ENCODE measurements at places on chromosomes 12 and 14.

- no peak for DNase-seq
These were observed 44.6 kb upstream of the KRAS start for GRCh38 chr12:25295361-25295760.

DNA sequence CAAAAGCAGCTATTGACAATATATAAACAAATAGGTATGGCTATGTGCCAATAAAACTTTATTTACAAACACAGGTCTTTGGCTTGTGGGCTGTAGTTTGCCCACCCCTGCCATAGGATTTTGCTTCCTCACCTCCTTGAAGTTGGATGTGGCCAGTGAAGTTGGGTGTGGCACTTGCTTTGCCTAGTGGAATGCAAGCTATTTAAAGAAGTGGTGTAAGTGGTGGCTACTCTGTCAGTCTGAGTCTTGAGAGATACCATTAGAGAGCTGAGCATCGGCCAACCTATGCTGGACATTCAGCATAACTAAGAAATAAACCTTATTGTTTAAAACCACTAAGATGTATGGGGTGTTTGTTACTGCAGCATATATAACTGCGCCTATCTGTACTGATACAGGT, 321.3 kb downstream of the RGS6 start:
- DNase-seq = no peak

DNA sequence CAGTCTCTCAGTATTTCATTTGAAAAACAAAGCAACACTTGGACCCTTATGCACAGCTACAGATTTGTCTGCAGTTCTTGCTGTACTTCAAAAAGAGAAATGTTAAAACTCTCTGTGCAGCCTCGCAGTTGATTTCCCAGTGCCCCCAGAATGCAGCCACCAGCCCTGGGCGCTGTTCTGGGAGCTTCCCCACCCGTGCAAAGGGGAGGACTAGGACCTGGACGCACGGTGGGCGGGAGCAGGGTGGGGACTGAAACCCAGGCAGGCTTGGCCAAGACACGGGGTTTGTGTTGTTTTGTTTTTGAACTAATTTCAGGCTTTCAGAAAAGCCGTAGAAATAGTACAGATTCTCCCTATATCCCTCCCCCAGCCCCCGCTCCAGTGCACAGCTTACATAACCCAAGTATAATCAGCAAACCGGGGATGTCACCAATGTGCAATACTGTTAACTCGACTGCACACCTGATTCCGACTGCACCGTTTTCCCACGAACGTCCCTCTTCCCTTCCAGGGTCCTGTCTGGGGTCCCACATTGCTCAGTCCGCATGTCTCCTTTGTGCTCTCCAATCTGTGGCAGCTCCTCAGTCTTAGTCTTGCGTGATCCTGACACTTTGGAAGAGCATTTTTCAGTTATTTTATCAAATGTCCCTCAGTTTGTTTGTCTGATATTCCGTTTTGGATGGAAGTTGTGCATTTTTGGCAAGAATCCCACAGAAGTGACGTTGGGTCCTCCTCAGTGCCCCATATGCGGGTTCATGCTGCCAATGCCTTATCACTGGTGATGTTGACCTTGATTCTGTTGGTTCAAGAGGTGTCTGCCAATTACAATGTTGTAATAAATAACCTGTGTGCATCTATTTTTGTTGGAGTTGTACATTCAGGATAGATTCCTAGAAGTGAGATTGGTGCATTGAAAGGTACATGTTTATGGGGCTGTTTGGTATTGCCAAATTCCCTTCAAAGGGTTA, 95.9 kb downstream of the SETD3 start:
- no peak for DNase-seq

DNA sequence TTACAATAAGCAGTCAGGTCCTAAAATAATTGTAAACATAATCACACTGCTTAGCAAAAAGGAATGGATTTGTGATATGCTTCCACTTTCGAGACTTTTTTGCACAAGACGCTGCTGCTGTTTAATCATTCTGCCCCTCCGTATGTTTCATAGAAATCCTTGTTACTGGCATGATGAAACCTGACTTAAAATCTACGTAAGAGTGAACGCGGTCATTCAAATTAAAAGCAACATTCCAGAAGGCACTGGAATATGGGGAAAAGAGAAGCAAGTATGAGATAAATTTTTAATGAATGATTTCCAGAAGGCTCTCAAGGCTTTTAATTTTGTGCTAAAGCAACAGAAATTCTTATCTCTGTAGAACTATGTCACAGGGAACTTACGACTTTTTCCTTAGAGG, 1.1 kb downstream of the CNIH1 start:
- DNase-seq = no peak

GRCh38 chr14:65251213-65251612, 148.9 kb upstream of the MAX start:
- no peak for DNase-seq

All from kidney (tissue), 22 donors.